Activated naive CD8-positive, alpha-beta T cell treated with anti-CD3 and anti-CD28 coated beads for 36 hours (primary cell): ENCODE measurements at places on chromosomes 1 and 21.

DNA sequence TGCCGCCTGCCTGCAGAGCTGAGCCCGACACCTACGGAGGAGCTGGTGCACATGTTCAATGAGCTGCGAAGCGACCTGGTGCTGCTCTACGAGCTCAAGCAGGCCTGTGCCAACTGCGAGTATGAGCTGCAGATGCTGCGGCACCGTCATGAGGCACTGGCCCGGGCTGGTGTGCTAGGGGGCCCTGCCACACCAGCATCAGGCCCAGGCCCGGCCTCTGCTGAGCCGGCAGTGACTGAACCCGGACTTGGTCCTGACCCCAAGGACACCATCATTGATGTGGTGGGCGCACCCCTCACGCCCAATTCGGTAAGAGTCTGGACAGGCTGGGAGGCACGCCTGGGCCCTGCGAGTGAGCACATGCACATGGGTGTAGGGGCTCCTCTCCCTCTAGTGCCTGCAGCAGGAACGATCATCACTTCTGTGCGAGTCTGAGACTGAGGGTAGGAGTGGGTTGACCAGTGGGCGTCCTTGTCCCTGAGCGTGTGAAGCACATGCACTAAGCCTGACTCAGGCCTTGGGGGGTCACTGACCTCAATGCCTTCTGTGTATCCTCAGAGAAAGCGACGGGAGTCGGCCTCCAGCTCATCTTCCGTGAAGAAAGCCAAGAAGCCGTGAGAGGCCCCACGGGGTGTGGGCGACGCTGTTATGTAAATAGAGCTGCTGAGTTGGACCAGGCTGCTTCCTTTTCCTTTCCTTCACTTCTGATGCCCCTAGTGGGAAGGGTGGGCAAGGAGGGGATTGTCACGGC is 6.9 kb downstream of the DMAP1 start:
- no peak for DNase-seq
- H3K4me3 ChIP-seq = no peak overlapping the region
- peaks cover 1% of the 10 kb centered on the region for H3K36me3 ChIP-seq
- peaks cover 14% of the 10 kb centered on the region for H3K4me1 ChIP-seq
- H3K27ac ChIP-seq = no peak overlapping the region
- H3K27me3 ChIP-seq = no peaks in the 10 kb centered on the region

GRCh38 chr1:167714098-167714438 is 7.7 kb upstream of the MPZL1 start:
- peak overlapping the region; percentile 97 for H3K27ac ChIP-seq
- H3K27me3 ChIP-seq = peaks cover 11% of the 10 kb centered on the region
- H3K36me3 ChIP-seq = peaks cover 7% of the 10 kb centered on the region
- peaks cover 39% of the 10 kb centered on the region for H3K4me1 ChIP-seq
- DNase-seq = peak; percentile 84

GRCh38 chr21:31490443-31490842 is 146.4 kb upstream of the TIAM1 start:
- no peak overlapping the region for H3K4me3 ChIP-seq
- H3K27ac ChIP-seq = no peak overlapping the region
- peaks cover 2% of the 10 kb centered on the region for H3K36me3 ChIP-seq
- no peak for DNase-seq
- peaks cover 2% of the 10 kb centered on the region for H3K4me1 ChIP-seq
- H3K27me3 ChIP-seq = no peaks in the 10 kb centered on the region

- H3K27ac ChIP-seq = no peak overlapping the region
- H3K4me1 ChIP-seq = no peaks in the 10 kb centered on the region
- H3K4me3 ChIP-seq = no peak overlapping the region
- DNase-seq = no peak
- no peaks in the 10 kb centered on the region for H3K27me3 ChIP-seq
- H3K36me3 ChIP-seq = no peaks in the 10 kb centered on the region
Measured at GRCh38 chr1:195097316-195097715, 1510.9 kb downstream of the KCNT2 start.

DNA sequence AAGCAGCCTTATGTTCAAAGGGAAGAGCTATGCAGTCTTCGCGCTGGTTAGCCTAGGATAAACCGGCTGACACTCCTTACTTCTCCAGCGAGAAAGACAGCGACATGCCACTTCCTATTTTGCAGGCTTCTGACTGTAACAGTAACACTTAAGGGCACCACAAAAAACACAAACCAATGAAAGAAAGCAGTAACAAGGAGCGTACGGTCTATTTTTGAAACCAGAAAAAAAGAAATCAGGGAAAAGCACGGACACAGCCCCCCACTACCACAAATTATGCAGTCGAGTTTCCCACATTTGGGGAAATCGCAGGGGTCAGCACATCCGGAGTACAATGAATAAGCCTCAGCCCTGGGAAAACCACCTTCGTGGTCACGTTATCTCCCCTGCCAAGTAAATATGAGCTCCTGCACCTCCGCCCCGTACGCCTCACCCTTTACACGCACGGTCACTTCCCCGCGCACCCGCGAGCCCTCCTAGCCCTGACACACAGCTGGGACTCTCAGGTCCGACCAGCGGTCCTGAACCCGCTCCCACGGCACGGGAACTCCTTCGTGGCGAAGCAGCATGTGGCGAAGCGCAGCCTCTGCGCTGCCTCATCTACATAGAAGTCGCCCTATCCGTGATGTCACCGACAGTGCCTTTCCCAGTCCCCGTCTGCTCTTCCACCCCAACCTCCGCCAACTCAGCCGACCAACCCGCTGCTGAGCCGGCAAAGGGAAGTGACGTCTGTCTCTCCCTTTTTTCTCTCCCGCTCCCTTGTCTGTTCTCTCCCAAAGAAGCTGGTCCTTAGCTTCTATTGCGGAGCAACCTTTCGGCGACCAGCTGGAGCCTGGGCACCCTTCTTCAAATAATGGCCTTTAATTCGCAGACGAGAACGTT is 40.9 kb upstream of the PPIAL4F start:
- peaks cover 15% of the 10 kb centered on the region for H3K4me1 ChIP-seq
- peaks cover 32% of the 10 kb centered on the region for H3K27me3 ChIP-seq
- DNase-seq = peak; percentile 74
- no peaks in the 10 kb centered on the region for H3K36me3 ChIP-seq
- H3K27ac ChIP-seq = peak overlapping the region; percentile 100
- H3K4me3 ChIP-seq = peak overlapping the region; percentile 89

DNA sequence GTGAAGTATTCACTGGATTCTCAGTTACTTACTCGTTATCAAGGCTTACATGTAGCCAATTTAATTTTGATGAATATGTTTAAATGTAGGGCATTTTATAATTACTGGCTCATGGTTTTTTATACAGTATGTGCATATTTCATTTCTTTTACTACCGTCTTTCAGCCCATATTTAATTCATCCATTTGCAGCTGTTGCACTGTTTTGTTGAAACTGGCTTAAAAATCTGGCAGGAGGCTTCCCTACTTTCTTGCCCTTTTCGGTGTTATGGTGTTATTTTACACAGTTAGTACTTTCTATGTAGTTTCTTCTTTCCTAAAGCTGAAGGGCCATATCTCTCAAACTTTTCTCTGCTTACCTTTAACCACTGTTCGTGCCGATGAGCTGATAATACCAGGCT is 54.2 kb downstream of the ITSN1 start:
- peaks cover 5% of the 10 kb centered on the region for H3K27me3 ChIP-seq
- H3K36me3 ChIP-seq = no peaks in the 10 kb centered on the region
- DNase-seq = no peak
- no peaks in the 10 kb centered on the region for H3K4me1 ChIP-seq
- H3K27ac ChIP-seq = no peak overlapping the region

DNA sequence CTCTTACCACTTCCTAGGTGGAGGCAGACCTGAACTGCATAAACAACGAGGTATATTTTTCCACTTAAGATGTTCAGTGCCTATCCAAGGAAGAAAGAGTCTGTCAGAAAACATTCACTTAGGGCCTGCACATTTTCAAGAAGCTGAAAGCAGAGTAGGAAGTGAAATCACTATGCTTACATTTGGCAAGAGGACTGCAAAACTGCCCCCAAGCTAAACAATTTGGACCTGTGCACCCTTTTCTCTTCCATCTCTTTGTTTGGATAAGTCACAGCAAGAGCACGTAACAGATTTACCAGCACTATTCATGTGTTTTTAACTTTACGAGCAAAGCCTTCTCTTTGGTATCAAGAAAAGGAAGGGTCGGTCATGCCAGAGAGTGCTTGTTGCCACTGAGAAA is 13.2 kb upstream of the BEND5 start:
- DNase-seq = no peak
- peak overlapping the region; percentile 80 for H3K27ac ChIP-seq
- peaks cover 34% of the 10 kb centered on the region for H3K4me1 ChIP-seq
- H3K4me3 ChIP-seq = no peak overlapping the region
- no peaks in the 10 kb centered on the region for H3K36me3 ChIP-seq
- peaks cover 10% of the 10 kb centered on the region for H3K27me3 ChIP-seq

DNA sequence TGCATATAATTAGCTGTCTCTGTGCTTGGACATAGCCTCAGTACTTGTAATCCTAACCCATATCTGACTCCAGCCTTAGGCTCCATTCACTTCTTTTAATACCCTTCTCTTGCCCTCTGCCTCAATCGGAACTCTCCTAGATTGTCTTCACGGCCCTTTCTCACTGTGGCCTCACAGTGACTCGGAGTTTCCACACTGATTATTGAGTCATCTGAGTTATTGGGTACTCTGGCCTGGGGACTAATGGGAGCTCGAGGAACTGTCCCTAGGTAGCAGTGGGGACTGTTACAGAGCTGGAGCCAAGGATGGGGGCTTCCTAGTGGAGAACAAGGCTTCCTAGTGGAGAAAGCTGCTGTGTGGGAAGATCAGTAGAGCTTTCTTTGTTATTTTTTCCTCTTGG is 17.0 kb downstream of the TRAF5 start:
- no peak overlapping the region for H3K4me3 ChIP-seq
- no peak for DNase-seq
- H3K4me1 ChIP-seq = peaks cover 77% of the 10 kb centered on the region
- H3K36me3 ChIP-seq = peaks cover 26% of the 10 kb centered on the region
- H3K27ac ChIP-seq = peak overlapping the region; percentile 7
- no peaks in the 10 kb centered on the region for H3K27me3 ChIP-seq

DNA sequence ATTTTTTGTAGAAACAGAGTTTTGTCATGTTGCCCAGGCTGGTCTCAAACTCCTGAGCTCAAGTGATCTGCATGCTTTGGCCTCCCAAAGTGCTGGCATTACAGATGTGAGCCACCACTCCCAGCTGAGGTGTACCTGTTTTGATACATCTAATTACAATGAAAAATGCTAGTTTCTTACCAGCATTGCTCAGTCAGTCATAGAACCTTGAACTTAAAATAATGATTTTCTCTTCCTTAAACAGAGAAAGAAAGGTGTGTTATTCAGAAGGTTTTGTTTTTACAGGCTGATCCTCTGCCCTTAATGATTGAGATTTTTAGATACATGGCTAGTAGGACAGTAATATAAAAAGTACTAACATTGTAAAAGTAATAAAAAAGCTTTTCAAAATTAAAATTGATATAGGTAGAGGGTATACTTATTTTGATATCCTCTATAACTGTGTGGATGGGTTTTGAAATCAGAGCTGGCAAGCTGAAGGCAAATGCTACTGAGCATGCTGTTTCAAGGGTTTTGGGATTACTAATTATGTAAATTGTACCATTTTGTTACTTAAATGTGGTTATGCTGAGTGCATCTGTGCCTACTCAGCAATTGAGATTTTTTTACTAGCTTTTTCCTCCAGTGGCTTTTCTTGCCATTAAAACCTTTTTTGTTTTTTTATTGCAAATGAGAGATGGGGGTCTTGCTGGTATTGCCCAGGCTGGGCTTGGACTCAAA is 16.1 kb downstream of the PRRC2C start:
- no peak overlapping the region for H3K4me3 ChIP-seq
- peaks cover 72% of the 10 kb centered on the region for H3K36me3 ChIP-seq
- peaks cover 75% of the 10 kb centered on the region for H3K4me1 ChIP-seq
- H3K27ac ChIP-seq = no peak overlapping the region
- DNase-seq = no peak
- no peaks in the 10 kb centered on the region for H3K27me3 ChIP-seq

DNA sequence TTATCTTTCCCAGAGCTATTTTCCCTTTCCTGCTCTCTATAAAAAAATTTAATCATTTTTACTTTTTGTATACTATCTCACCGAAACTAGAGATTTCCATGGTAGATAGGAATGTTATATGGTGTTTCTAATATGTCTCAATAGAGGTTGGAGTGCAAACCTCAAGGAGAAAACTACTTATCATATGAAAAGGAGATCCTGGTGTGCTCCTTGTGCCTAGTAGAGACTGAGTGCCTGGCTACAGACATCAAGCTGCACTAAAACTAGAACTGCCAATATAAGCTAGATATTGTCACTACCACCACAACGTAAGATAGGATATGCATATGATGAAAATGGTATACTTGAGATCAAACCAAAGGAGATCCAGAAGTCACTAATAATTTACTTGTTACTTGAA is 67.0 kb downstream of the RGS18 start:
- no peak overlapping the region for H3K4me3 ChIP-seq
- DNase-seq = no peak
- no peaks in the 10 kb centered on the region for H3K27me3 ChIP-seq
- no peak overlapping the region for H3K27ac ChIP-seq
- no peaks in the 10 kb centered on the region for H3K36me3 ChIP-seq

- no peak for DNase-seq
- no peak overlapping the region for H3K27ac ChIP-seq
- H3K4me1 ChIP-seq = no peaks in the 10 kb centered on the region
- no peaks in the 10 kb centered on the region for H3K36me3 ChIP-seq
Measured at GRCh38 chr1:225767634-225768540, 9.7 kb upstream of the SRP9 start.

DNA sequence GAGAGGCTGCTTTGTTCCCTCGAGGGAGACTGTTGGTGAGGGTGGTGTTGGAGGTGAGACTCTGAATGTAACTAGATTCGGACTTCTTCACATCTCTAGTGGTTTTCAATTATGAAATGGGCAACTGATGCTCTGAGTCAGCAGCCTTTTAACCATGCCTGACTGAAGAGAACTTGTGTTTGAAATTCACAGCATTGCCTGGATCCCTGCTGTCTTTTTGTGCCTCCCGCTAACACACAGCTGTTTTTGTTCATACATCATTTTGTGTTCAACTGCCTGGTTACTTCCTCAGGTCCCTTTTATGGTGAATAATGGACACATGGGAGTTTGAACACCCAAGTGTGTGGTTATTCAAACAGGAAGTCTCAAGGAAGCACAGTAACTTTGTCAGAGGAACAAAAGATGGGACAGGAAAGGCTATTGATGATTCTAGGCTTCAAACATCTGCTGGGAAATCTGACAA is 16.8 kb downstream of the LAMC1 start:
- DNase-seq = no peak
- peaks cover 94% of the 10 kb centered on the region for H3K27me3 ChIP-seq
- no peak overlapping the region for H3K4me3 ChIP-seq
- H3K4me1 ChIP-seq = no peaks in the 10 kb centered on the region
- no peaks in the 10 kb centered on the region for H3K36me3 ChIP-seq

GRCh38 chr1:226920446-226920894 is 19.6 kb upstream of the COQ8A start:
- no peaks in the 10 kb centered on the region for H3K4me1 ChIP-seq
- DNase-seq = no peak
- H3K36me3 ChIP-seq = no peaks in the 10 kb centered on the region
- no peak overlapping the region for H3K4me3 ChIP-seq
- no peak overlapping the region for H3K27ac ChIP-seq

DNA sequence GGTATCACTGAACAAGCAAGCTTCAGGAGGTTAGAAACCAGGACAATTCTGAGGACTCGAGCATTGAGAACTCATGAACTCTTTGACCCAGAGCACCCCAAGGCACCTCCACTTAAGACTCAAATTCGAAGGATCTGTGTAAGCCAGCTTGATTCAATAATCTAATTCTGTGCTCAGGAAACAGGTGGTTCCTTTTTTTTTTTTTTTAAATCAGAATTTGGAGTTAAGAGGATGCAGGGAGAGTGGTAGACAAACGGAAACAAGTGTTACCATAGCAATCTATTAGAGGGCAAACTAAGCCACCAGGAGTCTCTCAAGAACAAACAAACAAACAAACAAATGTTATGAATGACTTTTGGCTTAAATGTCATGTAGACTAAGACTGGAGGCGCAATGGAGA is 53.8 kb upstream of the DPH5 start:
- H3K36me3 ChIP-seq = peaks cover 58% of the 10 kb centered on the region
- no peak for DNase-seq
- no peaks in the 10 kb centered on the region for H3K27me3 ChIP-seq
- H3K27ac ChIP-seq = no peak overlapping the region
